ENCODE measurements at places on chromosomes 4 and X.

DNA sequence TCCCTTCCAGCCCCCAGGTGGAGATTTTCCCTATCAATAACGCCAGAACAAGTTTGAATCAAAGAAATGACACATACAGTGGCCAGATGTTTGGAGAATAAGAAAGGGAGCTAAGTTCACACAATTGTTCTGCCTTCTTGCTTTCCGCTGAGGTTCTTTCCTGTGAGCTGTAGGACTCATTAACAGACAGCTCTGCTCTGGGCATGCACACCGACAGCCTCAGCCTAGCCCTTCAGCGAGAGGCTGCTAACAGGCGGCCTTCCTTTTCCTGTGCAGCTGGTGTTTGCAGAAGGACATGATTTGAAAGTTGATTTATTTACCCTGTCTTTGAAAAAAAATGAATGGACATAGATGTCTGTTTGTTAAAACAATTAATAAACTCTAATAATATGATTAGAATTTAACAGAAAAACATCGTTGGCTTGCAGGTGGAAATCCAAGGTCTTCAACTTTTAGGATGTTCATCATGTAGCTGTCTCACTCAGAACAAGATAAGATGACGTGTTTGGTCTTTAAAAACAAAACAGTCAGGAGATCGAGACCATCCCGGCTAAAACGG is 183.3 kb downstream of the KDR start:
- peak; percentile 8 for DNase-seq

DNA sequence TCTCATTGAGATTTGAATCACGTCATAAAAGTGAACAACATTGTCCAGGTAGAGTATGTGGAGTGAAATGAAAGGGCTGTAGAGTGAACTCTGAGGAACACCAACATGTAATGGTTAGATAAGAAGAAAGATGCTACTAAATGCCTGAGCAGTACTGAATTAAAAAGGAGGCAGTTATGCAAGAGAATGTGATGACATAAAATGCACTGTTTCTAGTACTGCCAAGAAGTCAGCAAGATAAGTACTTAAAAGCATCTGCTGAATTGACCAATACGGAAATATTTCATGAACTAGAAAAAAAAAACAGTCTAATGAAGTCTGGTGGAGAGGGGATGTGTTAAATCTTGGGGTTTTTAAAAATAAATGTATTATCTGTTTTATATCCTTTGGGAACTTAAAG is 583.8 kb upstream of the GALNT7 start:
- no peak for DNase-seq

- no peak for DNase-seq
These were observed 47.1 kb downstream of the FGF13 start for GRCh38 chrX:138664466-138664865.

DNA sequence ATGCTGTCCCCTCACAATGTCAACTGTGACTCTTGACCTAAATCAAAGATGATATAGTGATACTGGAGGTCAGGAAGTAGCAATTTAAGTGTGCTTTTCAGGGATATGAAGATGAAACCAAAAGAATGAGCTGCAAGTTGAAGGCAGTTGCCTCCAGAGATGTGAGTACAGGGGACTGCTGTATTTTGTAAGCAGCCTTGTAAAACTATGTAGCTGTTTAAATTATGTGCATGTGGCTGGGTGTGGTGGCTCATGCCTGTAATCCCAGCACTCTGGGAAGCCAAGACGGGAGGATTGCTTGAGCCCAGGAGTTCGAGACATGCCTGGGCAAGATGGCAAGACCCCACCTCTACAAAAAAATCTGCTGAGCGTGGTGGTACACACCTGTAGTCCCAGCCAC is 15.1 kb upstream of the TNIP2 start:
- no peak for DNase-seq

GRCh38 chr4:8821151-8821950 is 50.3 kb downstream of the HMX1 start:
- no peak for DNase-seq

- no peak for DNase-seq
These were observed 20.0 kb downstream of the PCGF3 start for GRCh38 chr4:725391-726234.

Measured in activated CD4-positive, alpha-beta T cell treated with anti-CD3 and anti-CD28 coated beads, Interleukin-2, Interleukin-4, amounts not matched to agents 100 ng/mL and 50 ng/mL, durations not matched to agents 16 hours and 8 hours (primary cell).